Right lung (tissue), 10 donors: ENCODE measurements at places on chromosomes 3 and 15. TPM values are rescaled to one million over a fixed set of nuclear protein-coding genes. Genes with fewer than 3 reads are reported as not detected.

DNA sequence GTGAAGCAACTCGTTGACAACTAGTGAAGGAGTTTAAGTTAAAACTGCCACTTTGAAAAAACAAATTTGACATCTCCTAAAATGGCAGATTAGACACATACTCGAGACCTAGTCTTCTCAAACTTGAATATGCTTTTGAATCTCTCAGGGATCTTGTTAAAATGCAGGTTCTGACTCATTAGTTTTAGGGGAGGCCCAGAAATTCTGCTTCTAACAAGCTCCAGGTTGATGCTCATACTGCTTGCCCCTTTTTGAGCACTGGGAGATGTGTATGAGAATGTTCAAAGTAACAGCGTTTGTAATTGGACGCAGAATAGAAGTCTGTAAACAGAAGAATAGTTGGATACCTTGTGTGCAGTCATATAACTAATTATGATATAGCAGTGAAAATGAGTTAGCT, 1.6 kb downstream of the C3orf38 start:
- DNase-seq: no peak

DNA sequence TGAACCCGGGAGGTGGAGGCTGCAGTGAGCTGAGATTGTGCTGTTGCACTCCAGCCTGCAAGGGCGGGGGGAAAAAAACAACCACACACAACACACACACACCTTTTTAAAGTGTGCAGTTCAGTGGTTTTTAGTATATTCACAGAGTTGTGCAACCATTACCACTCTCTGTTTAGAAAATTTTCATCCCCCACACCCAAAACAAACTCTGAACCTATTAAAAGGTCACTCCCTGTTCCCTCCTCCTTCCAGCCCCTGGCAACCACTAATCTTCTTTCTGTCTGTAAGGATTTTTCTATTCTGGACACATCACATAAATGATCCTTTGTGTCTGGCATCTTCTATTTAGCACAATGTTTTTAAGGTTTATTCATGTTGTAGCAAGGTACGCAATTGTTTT, 159.1 kb downstream of the ATG7 start:
- DNase-seq: no peak

GRCh38 chr3:170054204-170054603, 16.4 kb downstream of the GPR160 start:
- no peak for DNase-seq

- DNase-seq: no peak
These were observed 247.3 kb upstream of the IGF1R start for GRCh38 chr15:98401029-98401428.

GRCh38 chr3:39848365-39848764, 39.0 kb downstream of the MYRIP start:
- DNase-seq: no peak

KLHL40 gene
- 6.6 TPM for polyA plus RNA-seq

- DNase-seq: no peak
These were observed 63.3 kb upstream of the TLE3 start for GRCh38 chr15:70160803-70161565.

- no peak for DNase-seq
These were observed 47.3 kb upstream of the PHLDB2 start for GRCh38 chr3:111811811-111812210.

GRCh38 chr3:125512135-125512920, 7.7 kb downstream of the SNX4 start:
- DNase-seq: no peak

LRRC49 gene
- 24.3 TPM for polyA plus RNA-seq

PCSK6 gene
- 21.8 TPM for polyA plus RNA-seq

DNA sequence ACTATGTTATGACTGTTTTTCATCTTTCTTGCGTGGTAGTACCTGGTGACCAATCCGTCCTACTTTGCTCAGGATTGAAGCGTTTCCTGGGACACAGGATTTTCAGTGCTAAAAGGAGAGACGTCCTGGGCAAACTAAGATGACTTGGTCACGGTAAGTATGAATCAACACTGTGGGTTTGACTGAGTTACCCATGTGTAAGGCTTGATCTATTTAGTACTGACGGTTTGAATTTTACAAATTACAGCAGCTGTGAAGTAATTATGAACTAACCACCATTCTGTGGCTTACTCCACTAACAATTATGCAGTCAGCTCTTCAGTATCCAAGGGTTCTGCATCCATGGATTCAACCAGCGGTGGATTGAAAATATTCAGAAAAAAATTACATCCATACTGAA, 172.9 kb upstream of the FEZF2 start:
- no peak for DNase-seq
